ENCODE measurements at places on chromosomes 1 and 21. TPM values are rescaled to one million over a fixed set of nuclear protein-coding genes. Genes with fewer than 3 reads are reported as not detected.

DNA sequence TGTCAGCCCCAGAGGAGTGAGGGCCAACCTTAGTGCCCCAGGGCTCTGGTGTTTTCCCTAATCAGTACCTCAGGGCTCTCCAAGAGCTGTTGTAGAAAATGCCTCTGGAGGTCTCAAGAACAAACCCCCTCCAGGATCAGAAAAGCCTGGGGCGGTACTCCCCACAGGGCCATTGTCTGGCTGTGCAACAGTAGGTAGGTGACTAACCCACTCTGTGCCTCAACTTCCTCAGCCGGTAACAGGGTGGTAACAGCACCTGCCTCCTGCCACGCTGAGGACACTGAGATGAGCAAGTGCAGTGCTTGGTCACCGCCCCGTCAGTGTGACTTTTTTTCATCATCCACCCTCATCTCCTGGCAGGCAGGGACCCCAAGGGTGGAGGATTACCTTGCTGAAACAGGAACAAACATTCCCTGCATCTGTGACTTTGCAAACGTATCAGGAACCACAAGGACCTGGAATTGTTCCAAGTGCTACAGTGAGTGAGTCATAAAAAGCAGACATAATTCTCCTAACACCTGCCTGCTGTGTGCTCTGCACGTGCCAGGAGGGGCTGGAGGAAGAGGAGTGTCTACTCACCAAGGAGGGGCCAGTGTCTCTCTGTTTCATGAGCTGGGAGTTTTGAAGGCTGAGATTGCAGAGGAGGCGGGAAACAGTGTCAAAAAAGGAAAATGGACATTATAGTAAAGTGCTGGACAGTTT lies 440.8 kb downstream of the NPHP4 start:
- no peak for DNase-seq

DNA sequence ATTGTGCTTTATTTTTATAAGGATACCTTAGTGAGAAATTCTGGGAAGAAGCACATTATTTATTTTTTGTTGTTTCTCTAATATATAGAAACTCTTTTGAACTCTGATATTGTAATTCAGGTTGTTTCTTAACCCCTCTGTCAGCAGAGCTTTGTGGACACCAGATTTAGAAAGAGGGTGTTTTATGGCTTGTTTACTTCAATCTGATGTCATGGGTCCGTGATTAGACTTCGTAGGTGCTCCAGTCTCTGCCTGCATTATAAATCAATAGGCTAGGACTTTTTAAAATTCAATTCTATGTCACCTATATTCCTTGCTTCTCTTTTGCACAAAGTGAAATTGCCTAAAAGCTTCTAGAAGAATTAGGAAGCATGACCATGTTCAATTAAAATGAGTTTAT lies 47.3 kb upstream of the CCDC190 start:
- DNase-seq, result no peak

DNA sequence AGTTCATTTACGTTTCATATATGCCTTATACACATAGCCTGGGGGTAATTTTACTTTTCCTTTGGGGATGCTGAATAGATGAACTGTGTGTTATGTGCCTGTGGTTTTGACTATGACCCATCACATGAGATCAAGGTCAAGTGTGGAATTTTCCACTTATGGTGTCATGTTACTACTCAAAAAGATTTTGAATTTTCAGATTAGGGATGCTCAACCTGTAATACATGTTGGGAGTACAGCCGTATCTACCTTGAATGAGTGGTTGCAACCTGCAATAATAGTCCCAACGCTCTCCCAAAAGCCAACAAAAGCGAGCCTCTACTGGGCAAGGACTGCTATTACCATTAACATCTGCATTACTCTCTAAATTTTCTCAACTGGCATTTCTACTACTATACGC lies 68.5 kb upstream of the SDC3 start:
- no peak for DNase-seq

- no peak for DNase-seq
Measured at GRCh38 chr21:24424776-24425175, 1182.5 kb downstream of the MRPL39 start.

- no peak for DNase-seq
Measured at GRCh38 chr1:175270361-175270760, 77.8 kb upstream of the KIAA0040 start.

GRCh38 chr21:39064325-39065012 lies 118.8 kb downstream of the PSMG1 start:
- DNase-seq, result no peak

DNA sequence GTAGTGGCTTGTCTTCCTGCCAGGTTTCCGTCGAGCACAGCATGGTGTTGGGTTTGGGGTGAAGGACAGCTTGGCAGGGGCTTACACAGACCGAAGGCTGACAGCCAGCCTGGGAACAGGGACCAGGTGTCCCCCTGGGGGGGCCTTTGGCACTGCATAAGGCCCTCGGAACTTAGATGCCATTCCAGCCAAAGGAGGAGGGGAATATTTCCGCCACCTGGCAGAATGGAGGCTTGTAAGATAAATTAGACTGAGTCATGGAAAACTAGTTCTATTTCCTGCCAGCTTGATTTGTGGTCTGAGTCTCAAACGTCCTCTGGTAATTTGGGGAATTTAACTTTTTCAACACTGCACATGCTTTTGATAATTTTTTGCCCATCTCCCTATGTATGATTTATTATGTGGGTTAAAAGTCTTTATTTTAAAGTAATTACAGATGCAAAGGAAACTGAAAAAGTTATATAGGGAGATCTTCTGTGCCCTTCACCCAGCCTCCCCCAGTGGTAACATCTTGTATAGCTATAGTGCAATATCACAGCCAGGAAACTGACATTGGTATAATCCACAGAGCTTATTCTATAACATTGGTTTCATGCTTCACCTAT lies 11.5 kb upstream of the TMEM51 start:
- DNase-seq, result no peak

Gene CFHR5
- not detected for total RNA-seq

Gene CELA3B
- total RNA-seq, result not detected

Gene NBPF14
- 22.0 TPM for total RNA-seq

Gene FAM131C
- not detected for total RNA-seq

Gene RBP7
- total RNA-seq, result not detected

Gene OR14C36
- total RNA-seq, result not detected
